ENCODE measurements at places on chromosomes 5 and 9.

- DNase-seq, result no peak
Observed at GRCh38 chr5:16431490-16431889, 34.1 kb downstream of the ZNF622 start.

DNA sequence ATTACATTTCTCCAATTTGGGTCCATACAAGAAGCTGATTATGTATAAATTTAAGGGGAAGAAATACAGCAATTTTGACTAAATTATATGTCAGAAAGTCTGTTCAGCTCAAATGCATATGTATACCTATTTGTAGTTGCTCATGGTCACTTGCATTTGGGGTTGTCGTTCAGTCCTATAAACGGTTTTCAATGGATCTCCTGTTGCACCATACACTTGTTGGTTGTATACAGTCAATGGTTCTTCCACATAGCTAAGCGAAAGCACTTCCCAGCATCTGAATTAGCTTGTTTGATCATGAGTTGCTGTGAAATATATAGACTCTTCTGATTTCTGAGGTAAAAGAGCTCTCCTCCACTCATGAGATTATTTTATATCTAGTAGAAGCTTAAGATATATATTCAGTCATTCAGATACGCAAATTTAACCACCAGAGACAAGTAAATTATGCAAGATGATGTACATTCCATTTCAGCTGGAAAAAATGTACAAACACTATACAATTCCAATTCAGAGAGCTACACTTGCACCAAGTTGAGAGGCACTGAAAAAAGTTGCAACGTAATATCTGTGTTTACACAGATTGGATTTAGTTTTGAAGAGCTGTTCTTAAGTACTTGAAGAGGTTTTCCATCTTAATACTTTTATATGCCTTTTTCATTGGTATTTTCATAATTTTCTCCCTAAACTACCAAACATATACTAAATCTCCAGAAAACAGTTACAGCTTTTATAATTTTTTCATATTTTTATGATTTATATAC, 64.4 kb upstream of the POU5F2 start:
- no peak for DNase-seq

- DNase-seq, result no peak
Observed at GRCh38 chr5:82393951-82394350, 115.8 kb upstream of the RPS23 start.

DNA sequence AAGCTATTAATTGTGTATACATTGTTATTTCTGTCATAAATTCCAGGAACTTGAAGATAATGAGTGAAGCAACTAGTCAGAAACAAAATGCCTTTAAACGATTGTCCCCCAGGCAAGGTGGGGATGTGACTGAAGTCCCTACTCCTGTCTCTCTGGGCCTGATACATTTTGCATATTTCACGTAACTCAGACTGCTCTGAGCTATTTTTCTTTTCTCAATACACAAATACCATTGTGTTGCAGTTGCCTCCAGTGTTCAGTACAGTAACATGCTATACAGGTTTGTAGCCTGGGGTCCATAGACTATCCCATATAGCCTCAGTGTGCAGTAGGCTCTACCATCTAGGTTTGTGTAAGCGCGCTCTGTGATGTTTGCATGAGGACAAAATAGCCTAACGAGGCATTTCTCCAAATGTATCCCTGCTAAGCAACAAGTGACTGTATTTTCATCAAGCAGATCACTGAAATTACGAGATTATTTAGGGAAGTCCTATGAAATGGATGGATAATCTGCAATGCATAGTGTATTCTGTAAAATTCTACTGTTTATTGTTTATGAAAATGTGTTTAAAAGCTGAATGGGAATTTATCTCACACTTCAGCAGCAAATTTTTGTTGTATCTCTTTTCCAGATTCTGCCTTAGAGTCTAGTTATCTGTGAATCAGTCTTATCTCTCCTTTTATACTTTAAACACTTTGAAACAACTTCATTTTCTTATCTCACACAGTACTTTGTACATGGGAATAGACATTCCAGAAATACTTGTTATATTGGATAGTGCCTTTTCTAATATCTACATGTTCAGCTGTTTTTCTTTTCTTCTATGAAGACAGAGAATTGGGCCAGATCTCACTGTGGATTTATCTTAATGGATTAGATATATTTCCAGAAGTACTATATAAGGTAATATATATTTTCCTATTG, 150.5 kb downstream of the CD180 start:
- DNase-seq, result no peak

GRCh38 chr5:150081541-150082283, 4.6 kb downstream of the CSF1R start:
- peak; percentile 45 for DNase-seq

- no peak for DNase-seq
Observed at GRCh38 chr5:176711883-176712282, 64.6 kb downstream of the TSPAN17 start.

DNA sequence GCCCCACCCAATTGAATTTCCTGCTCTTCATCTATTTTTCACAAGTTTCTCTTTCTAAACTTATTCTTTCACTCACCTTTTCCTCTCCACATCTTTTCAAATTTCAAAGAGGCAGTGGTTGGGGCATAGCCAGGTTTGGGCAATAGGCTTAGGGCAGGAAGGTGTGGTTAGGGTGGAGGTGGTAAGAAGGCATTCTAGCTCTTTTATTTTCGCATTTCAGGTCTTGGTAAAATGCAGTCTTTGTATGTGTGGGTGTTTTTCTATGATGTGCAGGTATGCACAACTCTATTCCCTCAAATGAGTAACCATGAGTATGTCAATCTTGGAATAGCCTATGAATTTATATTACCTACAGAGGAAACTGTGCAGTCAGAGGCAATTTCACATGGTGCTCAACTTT, 129.8 kb upstream of the IFNE start:
- no peak for DNase-seq

GRCh38 chr5:25701936-25702335, 1057.2 kb upstream of the CDH10 start:
- no peak for DNase-seq

GRCh38 chr5:129608350-129608749, 139.5 kb upstream of the MINAR2 start:
- no peak for DNase-seq

GRCh38 chr5:116299746-116300640, 215.2 kb downstream of the COMMD10 start:
- peak; percentile 79 for DNase-seq

DNA sequence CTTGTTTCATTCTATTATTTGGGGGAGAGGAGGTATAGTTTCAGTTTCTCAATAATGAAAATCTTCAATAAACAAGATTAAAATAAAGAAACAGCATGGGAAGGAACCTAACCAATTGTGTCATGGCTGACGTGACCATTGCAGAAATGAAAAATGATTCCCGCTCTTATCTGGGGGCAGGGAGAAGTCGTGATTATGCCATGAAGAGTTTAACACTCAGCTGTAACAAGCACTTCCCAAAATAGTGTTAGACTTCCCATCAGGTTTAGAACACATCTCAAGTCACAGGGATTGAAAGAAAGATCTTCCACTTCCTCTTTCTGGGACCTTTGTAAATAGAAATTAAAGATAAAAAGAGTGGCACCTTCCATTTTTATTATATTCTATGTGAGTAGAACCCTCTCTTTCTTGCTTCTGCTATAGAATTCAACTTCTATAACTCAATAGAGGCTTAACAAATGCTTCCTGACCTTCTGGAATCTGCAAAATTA, 122.2 kb downstream of the TRPM6 start:
- DNase-seq, result no peak

DNA sequence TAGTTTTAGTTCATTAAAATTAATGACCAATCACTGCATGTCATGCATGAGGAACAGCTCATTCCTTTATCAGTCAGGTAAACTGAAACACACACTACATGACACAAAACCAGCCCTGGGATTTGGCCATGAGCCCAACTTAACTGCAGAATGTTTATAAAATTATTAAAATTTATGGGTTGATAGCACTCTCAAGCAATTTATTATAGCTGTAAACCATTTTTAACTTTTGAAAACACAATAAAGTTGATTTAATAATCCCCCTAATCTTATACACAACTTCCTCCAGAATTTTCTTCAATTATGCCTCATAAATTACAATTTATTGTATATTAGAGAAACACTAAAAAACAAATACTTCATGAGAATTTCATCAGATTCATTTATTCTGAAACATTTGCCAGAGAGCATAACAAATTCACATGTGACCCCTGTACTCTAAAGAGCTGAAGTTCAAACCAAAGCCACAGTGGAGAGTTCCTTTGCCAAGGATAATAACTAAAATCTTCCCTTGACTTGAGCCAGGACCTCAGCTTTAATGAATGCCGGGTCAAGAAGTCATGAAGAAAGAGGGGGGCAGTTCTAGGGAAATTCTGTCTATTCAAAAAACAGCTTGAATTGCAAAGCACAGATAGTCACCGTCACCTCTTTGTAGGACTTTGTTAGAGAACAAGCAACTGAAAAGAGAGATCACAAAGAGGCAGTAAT, 763.7 kb upstream of the GRAMD2B start:
- DNase-seq, result peak; percentile 68

DNA sequence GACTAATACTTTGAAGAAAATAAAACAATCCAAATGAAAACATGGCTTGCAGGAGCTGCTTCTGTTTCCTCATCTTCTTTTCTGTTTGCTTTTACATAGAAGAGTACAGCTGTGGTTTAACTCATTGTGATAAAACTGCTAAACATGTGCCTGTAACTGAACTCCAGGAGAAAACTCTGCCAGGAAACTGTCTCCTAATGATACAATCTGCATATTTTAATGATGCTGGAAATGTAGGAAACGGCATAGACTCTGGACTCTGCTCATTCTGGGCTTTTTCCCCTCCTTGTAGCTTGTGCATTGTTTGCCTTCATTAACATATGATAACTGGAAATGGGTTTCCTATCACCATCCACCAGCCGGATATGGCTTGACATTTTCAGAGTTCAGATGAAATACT, 813.3 kb upstream of the WWC1 start:
- DNase-seq, result peak; percentile 1

GRCh38 chr5:128081111-128081851, 2.3 kb upstream of the SLC12A2 start:
- no peak for DNase-seq

DNA sequence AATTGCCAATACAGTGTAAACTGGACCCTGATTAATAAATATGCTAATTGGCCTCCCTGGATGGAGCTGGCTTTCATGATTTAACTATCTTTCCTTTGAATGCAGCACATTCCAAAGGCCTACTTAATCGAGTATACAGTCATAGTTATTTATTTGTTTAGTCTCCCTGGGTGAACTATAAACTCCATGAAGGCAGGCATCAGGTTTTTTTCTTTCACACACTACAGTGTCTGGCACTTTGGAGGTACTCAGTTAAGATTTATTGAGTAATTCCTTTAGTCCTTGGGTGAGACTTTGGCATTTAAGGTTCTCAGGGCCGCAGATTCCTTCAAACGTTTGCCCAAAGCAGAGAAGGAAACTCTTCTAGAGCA, 20.5 kb downstream of the RUSC2 start:
- DNase-seq, result no peak

DNA sequence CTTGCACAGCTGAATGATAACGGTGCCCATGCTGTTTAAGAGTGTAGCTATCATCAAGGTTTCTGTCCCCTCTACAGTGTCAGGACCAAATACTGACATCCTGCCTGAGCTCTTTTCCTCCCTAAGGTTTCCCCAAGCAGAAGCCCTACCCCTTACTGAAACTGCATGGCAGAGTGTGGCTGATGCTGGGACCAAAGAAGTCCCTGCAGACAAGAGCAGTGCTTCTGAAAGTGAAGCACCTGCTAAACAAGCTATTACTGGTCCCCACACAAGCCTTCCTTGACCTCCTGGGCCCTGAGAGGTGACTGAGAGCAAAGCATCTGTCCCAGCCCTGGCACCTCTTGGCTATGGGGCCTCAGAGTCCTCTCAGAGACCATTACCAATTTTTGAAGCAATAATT, 56.1 kb downstream of the CFAP90 start:
- DNase-seq, result no peak

DNA sequence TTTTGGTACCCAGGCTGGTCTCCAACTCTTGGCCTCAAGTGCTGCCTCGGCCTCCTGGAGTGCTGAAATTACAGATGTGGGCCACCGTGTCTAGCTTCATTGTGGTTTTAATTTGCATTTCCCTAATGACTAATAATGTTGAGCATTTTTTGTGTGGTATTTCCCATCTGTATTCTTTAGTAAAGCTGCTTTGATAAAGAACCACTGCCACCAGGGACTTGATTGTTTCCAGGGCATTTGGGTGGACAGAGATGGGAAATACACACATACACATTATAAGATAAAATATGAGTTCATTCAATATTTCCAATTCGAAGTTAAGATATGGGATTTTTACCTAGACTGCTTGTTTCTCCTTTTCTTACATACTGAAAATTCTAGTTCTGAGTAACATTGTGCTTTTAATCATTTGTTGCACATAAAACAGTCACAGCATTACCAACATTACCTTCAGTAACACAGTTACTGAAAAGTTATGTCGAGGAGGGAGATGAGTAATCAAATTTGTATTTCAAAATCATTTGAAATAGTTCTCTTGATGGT, 28.9 kb downstream of the HABP4 start:
- DNase-seq, result peak; percentile 34

- DNase-seq, result peak; percentile 80
Observed at GRCh38 chr9:85876628-85877027, 64.3 kb upstream of the NAA35 start.

DNA sequence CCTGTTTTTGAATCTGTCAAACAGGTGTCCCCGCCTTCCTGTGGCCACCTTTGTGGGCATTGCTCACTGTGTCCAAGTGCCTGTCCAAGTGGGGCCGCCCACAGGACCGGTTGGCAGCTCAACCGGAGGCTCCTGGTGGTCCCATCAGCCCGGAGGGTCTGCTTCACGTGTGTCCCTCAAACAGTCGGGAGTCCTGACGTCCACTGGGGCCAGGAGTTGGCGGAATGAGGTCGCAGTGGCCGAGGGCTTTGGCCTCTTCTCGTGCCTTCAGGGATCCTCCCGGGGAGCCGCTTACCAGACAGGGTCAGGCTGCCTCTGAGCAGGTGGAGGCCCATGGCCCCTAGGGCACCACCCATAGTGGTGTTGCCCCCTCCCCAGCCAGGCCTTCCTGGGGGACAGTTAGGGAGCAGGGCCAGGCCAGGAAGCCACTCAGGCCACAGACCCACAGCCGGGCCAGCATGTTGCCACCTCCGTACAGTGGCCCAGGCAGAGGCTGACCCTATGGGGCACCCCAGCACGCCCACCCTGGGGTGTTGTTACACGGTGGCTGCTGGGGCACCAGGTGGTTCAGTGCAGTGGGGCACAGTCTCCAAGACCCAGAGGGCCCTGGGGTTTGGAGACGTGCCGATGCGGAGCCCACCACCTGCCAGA, 69.5 kb downstream of the KCNT1 start:
- no peak for DNase-seq

DNA sequence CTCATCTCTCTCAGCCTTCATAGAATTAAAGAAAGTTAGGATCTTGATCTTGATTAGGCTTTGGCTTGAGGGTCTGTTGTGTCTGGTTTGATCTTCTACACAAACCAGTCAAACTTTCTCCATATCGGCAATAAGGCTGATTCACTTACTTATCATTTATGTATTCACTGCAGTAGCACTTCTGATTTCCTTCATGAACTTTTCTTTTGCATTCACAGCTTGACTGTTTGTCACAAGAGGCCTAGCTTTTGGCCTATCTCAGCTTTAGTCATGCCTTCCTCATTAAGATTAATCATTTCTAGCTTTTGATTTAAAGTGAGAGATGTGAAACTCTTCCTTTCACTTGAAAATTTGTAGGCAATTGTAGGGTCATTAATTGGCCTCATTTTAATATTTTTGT, 62.8 kb downstream of the SH3RF2 start:
- DNase-seq, result no peak

All from fibroblast of villous mesenchyme (primary cell).